ENCODE measurements at places on chromosomes 7 and 10. TPM values are rescaled to one million over a fixed set of nuclear protein-coding genes. Genes with fewer than 3 reads are reported as not detected.

DNA sequence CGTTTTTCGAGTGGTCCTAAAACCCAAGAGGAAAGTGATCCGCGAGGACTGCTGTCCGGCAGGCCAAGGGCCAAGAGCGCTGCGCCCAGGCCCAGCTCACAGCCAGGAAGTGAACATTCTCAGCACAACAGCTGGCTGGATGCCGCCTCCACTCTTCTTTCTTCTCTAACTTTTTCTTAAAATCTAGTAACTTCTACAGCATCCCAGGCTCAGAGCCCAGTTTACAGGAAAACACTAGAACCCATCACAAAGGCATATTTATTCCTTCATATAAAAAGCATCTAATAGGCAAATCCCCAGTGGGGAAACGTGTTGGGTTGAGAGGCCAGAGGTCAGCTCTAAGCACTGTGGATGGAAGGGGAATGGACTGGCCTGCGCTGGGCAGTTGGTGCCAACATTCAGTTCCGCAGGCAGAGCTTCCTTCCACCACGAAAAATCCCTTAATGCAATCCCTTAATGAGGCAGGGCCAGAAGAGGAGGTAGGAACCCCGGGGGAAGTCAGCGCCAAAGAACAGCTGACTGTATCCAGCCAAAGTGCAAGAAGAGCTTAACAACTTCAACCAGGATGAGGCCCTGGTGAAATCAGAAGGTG is 74.8 kb downstream of the ZRANB1 start:
- DNase-seq, result peak; percentile 89

GRCh38 chr10:37947526-37947925 is 28.9 kb downstream of the ZNF25 start:
- DNase-seq, result no peak

- no peak for DNase-seq
Measured at GRCh38 chr10:44829426-44829825, 81.7 kb upstream of the TMEM72 start.

DNA sequence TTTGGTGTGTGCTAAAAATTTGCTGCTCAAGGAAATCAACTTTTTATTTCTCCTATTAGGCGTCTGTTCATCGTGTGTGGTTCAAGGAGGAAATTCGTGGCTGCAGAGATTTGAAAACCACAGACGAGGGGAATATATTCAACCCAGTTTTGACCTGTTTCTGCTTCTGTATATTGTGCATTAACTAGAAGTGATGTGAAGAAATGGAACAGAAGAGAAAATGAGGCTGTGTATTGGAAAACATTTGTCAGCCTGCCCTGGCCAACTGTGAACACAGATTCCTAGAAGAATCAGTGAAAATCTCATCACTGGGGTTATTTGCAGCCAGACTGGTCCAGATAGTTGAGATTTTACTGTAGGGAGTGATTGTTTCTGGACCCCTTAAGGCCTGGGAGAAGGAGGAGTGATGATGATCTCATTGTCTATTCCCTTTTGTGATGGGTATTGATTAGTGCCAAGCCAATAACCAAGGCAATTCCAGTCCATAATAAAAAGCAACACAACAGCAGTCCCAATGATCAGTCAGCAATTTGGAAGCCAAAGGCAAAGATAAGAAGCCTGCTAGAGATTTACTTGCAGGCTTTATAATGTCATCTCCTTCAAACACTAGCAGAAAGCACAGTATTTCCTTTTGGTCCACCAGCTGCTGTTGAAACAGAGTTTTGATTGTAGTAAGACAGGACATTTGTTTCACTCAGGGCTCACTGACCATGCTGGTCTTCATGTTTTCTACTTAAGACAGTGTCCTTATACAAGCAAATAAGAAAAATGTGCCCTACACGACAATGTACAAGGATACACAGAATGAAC is 339.4 kb downstream of the PRPF18 start:
- DNase-seq, result no peak

- no peak for DNase-seq
Measured at GRCh38 chr7:96219378-96220130, 102.3 kb downstream of the SLC25A13 start.

GRCh38 chr10:21525367-21526187 is at the start of gene SKIDA1:
Gene SKIDA1 (minus strand): TSS chr10:21525682. CDS start chr10:21517822, 7,860 bp downstream.
- DNase-seq, result peak; percentile 95

DNA sequence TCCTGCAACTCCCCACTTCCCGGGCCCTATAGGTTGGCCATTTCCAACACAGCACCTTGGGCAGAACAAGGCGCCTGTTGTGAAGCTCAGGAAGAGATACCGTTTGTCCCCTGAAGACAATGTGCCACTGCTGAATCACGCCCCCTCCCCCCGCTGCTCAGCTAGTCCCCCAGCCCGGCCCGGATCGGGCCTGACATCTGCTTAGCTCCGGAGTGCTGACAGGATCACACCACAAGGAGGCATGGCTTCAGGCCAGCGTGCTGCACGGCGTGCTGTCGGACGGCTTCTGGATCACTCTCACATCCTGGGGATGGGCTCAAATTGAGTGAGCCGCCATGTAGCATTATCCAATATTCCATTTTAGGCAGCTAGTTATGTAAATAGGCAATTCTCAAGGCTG is 62.1 kb upstream of the EFCAB10 start:
- no peak for DNase-seq

Gene CABCOCO1
- 1.5 TPM for polyA plus RNA-seq

Gene HABP2
- polyA plus RNA-seq, result 27.4 TPM

Gene ZNF25
- 5.5 TPM for polyA plus RNA-seq

Gene DUS4L
- 7.3 TPM for polyA plus RNA-seq

Gene OR9A2
- not detected for polyA plus RNA-seq
